ENCODE measurements at places on chromosomes 1 and 21. TPM values are rescaled to one million over a fixed set of nuclear protein-coding genes. Genes with fewer than 3 reads are reported as not detected.

Gene FAM110D
- total RNA-seq, result 0.51 TPM

GRCh38 chr1:52672946-52673345, 25.2 kb downstream of the COA7 start:
- no peak for DNase-seq

DNA sequence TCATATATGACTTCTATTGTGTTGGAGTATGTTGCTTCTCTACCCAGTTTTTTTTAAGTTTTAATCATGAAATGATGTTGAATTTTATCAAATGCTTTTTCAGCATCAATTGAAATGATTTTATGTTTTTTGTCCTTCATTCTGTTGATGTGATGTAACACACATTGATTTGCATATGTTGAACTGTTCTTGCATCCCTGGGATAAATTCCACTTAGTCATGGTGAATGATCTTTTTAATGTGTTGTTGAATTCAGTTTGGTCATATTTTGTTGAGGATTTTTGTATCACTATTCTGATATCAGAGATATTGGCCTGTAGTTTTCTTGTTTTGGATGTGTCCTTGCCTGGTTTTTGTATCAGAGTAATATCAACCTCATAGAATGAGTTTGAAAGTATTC, 46.6 kb upstream of the CD55 start:
- DNase-seq, result no peak

DNA sequence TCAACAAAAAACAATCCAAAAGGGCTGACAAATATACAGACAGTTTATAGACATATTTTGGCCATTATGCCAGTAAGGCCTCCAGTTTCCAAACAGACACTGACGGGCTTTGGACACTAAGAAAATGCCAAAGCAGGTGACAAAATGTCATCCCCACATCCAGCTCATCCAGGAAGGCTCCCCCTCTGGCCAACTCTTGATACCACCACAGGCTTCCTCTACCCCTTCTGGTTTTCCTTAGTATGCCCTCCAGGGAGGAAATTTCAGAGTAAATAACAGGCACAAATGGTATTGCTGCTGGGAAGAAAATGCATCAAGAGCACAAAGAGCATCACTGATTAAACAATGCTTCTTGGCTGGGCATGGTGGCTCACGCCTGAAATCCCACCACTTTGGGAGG, 225.3 kb downstream of the VAV3 start:
- DNase-seq, result no peak

DNA sequence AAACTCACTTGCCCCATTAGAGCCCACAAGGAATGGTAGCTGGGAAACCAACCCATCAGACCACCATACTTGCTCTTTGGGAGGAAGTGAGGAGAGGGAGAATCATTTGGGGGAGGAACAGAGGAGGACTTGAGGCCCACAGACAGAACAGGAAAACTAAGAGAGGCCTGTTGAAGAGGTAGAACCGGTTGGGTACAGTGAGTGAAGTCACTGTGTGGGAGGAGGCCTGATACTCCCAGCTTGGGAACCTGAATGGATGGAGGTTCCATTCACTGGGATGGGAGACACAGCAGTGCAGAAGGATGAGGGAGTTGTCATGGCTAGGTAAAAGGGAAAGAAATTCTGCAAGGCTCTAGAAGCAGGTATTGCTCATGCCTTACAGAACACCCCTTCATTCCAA, 63.4 kb upstream of the PSEN2 start:
- no peak for DNase-seq

DNA sequence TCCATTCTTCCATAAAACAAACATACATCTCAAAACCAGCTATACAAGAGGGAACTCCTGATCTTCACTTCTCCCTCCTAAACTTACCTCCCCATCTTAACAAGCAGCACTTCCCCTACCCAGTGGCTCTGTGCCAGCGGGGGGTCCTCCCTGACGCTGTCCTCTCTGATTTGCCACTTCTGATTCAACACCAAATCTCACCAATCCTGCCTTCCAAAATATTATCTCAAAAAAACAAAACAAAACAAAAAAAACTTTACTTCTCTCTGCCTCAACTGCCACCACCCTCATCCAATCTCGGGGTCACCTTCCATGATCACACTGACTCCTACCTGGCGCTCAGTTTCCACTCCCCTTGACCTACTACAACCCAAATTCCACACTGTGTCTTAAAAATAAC, 72.8 kb downstream of the SLC45A1 start:
- DNase-seq, result no peak

DNA sequence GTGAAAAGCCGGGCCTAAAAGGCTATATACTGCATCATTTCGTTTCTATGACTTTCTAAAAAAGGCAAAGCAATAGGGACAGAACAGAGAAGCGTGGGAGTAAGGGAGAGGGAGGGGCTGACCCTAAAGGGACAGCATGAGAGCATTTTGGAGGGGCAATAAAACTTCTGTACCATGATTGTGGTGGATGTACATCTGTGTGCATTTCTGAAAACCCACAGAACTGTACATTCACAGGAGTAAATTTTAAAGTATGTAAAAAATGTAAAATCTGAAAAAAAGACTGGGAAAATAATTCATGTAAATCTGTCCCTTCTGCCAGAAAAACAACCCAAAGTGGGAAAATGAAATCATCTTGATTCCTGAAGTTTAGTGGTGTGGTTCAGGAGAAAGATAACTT, 235.4 kb downstream of the CENPF start:
- no peak for DNase-seq
